Muscle of arm (tissue), 14 donors: ENCODE measurements at places on chromosomes 1 and 21.
A peak's percentile ranks its signal among the peaks of the same experiment; 100 is the strongest.

DNA sequence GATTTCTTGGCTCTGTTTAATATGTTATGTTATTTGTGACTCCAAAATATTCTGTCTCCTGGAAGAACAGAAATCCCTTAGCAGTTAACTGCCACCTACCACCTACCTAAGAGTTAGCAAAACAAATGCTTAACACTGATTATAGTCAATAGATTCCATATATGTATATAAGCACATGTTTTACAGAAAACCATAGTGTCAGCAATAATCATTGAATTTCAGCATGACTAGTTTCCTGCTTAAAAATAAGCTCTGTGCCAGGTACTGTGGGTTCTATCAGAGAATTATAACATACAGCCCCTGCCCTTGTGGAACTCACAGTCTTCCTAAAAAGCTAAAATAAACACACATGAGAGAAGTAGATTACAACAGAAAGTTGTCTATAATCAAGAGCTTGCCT lies 561.9 kb upstream of the CAMK1G start:
- no peak for DNase-seq

- no peak for DNase-seq
Observed at GRCh38 chr21:42467140-42467983, 28.7 kb downstream of the RSPH1 start.

DNA sequence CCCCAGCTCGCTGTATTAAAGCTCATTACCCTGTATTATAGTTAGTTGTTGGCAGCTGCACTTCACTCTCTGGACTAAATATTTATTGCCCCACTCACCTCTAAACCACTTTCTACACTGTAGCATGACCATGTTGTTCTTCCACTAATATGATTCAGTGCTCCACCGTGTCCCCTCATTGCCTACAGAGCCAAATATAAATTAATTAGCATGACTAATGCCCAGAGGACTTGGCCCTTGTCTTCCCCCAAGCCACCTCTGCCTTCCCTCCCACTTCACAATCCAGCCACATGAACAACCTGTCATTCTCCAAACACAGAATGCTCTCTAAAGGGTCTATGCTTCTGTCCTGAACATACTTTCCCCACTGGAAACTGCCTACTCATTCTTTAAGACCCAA lies 276.5 kb downstream of the PLPP3 start:
- no peak for DNase-seq

DNA sequence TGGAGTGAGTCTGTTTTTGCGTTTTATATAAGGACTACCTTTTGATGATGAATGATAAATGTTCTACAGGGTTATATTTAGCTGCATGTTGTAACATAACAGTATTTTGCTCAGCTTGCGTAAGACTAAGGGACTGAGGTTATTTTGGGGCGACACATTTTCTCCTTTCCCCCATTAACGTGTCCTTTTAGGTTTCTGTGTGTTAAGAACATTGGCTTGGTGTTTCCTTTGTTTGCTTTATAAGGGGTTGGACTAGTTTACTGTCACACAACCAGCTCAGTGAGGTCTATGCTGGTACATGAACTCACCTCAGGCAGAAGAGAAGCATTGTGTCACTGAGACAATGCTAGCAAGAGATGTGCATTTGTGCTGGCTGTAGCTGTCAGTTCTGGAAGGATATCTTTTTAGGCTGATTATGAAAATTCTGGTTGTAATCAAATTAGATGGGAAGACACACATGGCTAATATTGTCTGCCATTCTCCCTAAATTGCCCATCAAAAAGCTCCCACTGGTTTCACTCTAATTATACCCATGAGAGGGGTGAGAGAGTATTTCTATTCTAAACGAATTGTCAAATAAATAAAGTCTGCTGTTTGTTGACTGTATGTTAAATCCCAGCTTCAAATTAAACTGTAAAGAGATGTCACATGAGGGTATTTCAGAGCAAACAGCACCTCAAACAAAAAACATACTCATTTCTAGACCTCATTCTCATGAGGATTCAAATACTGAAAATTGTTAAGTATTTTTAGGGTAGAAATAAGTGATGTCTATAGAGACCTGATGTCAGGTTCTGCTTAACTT lies 62.6 kb downstream of the CDC14A start:
- DNase-seq: no peak

GRCh38 chr1:41642922-41643821 lies 158.7 kb upstream of the EDN2 start:
- DNase-seq: no peak

DNA sequence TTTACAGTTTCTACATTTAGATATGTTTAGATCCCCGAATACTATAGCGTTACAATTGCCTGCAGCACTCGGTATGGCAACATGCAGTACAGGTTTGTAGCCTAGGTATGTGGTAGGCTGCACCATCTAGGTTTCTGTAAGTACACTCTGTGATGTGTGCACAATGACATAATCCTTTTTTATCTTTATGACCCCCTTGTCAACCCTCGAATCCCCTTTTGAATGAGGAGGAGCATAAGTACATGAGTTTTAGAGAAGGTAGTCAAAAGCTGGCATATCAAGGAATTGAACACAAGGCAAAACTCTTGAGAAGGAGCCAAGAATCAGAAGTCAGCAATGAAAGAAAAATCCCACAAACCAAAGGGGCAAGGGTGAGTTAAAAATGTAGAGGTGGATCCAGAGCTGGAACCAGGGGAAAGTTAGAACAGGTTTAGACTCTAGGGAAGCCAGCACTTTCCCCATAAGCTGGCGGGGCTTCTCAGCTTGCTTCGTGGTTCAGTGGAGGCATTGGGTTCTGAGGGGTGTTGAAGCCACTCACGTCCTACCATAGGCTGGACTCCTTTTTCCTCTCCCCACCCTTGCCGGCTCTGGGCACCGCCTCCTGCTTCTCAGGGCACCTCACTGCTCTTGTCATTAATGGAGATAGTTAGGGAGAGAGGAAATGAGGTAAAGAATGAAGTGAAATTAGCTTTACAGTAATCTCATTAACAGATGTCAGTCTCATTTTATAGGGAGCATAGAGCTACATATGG lies 31.3 kb downstream of the OLFML3 start:
- DNase-seq: no peak

- peak; percentile 6 for DNase-seq
Observed at GRCh38 chr1:77948841-77949424, 29.9 kb downstream of the FUBP1 start.
